Fibroblast of upper back skin (primary cell): ENCODE measurements at places on chromosomes 7 and 10.

- no peak for DNase-seq
These were observed 309.0 kb upstream of the HGF start for GRCh38 chr7:82078807-82079206.

DNA sequence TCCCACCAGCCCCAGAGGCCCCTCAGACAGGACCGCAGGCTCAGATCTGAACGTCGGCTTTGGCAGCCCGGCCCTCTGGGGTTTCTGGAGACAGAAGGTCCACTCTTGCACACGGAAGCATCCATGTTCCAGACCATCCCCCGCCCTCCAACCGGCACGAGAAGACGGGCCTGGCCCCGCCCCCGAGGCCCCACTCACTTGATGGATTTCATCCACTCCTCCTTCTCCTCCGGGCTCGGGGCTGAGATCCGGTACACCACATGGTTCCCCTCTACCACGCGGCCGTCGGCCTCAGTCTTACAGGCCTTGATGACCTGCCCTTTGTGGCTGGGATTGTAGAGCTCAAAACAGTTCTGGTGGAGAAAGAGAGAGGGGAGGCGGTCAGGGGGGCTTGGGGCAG lies 107.3 kb downstream of the CYTH3 start:
- no peak for DNase-seq

GRCh38 chr10:4280461-4281189 lies 495.6 kb upstream of the KLF6 start:
- peak; percentile 64 for DNase-seq

DNA sequence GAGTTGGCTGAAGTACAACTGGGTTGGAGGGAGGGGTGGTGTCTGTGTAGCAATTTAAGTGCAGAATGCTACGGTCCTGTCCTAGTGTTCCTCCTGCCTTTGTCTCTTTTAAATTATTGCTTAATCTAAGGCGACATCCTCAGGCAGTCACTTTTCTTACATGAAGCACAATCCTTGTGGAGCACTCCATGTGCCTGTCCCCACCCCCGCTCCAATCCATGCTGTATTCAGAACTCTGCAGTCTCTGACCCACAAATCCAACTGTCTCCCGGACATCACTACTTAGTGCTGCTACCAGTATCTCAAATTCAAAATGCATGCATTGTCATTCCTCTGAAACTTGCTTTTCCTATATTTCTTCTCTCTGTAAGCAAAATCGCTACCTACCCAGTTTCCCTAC lies 91.4 kb upstream of the FAM133B start:
- DNase-seq = no peak

GRCh38 chr7:19290968-19291367 lies 145.7 kb upstream of the FERD3L start:
- DNase-seq = peak; percentile 59

- DNase-seq = no peak
These were observed 49.1 kb downstream of the PLCE1 start for GRCh38 chr10:94042834-94043175.

DNA sequence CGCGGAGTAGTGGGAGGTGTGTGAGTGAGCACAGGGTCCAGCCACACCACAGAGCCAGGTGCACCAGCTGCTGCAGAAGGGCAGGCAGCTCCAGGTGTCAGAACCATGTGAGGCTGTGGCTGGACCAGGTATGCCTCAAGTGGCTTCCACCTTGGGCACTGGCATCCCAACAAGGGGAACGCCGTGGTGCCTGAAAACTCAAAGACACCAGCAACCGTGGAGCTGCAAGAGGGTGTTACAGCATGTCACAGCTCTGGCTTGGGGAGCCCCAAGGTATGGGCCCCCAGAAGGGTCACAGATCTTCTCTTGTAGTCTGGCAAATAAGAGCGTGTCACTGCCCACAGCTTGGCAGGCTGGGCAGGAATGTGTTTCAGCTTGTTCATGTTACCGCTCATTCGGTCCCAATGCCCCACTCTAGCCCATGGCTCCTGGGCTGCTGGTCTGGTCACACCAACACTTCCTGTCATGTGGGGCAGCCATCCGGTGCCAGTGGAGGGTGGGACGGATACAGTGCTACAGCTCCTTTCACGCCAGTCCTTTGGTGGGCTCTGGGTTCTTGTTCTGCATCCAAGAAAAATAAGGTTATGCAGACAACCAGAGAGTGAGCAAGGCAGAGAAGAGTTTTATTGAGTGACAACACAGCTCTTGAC lies 29.8 kb downstream of the STRA8 start:
- no peak for DNase-seq
